ENCODE measurements at places on chromosomes 5 and 9. TPM values are rescaled to one million over a fixed set of nuclear protein-coding genes. Genes with fewer than 3 reads are reported as not detected.

NOXA1 gene
- not detected for total RNA-seq

DNA sequence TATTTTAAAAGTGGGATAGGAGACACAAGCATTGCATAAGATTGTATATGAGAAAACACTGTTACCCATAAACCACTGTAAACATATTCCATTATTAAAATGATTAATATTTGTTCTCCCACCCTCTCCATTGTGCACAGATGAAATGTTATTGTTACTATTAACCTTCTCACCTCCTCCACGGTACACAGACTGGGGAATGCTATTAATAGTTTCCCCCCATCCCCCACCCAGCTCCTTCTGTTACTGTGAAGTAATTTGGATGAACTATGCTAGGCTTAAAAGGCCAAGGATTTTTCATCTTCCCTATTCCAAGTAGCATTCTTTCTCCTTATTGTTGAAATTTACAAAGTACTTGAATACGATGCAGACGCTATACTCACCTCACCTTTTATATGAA lies 91.4 kb downstream of the JAKMIP2 start:
- no peak for DNase-seq

DNA sequence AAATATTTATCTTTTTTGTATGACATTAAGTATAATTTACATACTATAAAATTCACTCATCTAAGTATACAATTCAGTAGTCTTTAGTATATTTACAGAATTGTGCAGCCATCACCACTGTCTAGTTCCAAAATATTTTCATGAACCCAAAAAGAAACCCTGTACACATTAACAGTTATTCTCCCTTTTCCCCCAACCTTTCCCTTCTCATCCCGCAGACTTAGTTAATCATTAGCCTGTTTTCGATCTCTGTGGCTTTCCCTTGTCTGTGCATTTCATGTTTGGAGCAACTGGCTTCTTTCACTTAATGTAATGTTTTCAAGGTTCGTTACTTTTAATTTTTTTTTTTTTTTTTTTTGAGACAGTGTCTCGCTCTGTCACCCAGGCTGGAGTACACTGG lies 37.5 kb downstream of the MTREX start:
- DNase-seq = no peak

DNA sequence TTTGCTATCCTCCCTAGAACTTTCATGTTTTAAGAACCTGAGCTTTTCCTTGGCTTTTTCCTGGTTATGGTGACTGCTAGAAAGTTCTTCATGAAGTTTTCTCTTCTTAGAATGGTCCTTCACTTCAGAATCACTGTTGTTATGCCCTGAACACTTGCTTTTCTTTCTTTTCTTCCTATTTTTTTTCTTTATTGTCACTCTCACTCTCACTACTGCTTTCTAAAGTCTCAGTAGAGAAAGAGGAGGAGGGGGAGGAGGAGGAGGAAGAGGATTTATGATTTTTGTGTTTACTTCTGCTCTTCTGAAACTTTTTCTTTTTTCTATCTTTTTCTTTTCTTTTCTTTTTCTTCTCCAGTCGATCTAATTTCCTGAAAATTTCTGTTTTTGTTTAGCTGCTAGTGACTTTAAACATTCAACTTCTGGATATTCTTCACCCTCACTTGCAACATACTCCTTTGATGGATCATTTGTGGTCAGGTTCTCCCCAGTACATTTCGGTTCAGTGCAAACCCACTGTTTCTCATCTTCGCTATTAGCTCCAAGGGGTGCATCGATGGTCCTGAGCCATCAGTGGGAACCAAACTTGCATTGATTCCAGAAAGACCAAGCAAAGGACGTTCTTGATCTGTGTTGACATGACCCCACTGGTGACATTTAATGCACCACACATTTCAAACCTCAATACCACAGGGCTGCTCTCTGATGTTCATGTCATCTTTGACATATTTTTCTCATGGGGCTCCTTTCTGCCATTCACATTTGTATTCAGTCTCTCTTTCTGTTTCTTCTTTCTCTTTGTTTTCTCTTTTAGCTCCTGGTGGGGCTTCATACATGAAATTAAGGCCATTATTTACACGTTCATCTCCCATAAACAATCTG lies 81.6 kb upstream of the HAND1 start:
- DNase-seq = no peak

GRCh38 chr5:24492229-24492628 lies 152.5 kb downstream of the CDH10 start:
- DNase-seq = no peak

GRCh38 chr9:88980740-88981203 lies 10.5 kb upstream of the S1PR3 start:
- peak; percentile 86 for DNase-seq
